ENCODE measurements at places on chromosomes 13 and 19. TPM values are rescaled to one million over a fixed set of nuclear protein-coding genes. Genes with fewer than 3 reads are reported as not detected.

DNA sequence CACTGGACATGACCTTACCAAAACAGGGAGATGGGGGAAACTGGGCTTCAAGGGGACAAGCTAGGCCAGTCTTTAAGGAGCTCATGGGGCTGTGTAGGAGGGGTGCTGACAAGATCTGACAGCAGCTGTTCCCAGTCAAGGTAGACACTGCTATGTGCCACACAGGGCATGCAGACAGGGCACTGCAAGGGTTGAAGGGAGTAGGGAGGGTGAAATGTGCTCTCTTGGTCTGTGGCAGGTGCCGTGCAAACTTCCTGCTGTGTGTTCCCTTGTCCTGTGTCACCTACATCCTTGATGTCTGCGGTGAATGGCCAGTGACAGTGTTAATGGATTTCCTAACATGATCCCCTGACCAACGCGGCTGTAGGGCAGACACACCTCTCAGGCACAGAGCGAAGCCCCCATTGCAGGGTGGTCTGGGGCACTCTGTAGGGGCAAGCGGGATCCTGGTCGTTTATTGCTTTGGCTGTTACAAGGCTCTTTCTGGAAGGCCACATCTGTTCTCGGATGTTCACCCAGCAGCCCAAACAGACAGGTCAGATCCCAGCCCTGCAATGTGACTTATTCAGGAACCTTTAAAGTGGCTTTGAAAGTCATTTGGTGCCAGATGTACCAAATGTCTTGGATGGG is 199.5 kb upstream of the ZNF536 start:
- DNase-seq: no peak

- DNase-seq: peak; percentile 49
Observed at GRCh38 chr13:20987599-20987998, 73.8 kb downstream of the LATS2 start.

GRCh38 chr19:48833049-48833448 is 3.2 kb downstream of the HSD17B14 start:
- DNase-seq: no peak

Gene KLK12
- 0.51 TPM for polyA plus RNA-seq

Gene RGS9BP
- polyA plus RNA-seq: 0.09 TPM

Gene DLL3
- 0.59 TPM for polyA plus RNA-seq

Gene ZNF460
- 1.8 TPM for polyA plus RNA-seq

Data from right lung (tissue), 10 donors.